IMR-90 (cell line): ENCODE measurements at places on chromosomes 2 and 18.

DNA sequence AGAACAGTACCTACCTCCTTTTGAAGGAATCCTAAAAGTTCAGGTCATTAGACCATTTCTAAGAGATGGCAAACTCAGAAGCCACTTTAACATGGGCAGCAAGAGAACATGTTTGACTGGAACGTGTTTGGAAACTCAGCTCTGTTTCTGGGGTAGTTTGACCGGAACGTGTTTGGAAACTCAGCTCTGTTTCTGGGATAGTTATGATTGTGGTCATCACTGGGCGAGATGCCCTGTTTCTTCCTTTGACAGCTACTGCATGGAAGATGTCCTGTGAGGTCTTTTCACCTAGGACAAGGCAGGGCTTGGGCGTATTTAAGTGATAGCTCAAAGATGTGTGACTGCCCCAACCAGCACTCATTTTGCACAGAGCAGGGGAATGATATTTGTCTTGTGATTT, 19.9 kb upstream of the SERPINB13 start:
- DNase-seq: no peak

DNA sequence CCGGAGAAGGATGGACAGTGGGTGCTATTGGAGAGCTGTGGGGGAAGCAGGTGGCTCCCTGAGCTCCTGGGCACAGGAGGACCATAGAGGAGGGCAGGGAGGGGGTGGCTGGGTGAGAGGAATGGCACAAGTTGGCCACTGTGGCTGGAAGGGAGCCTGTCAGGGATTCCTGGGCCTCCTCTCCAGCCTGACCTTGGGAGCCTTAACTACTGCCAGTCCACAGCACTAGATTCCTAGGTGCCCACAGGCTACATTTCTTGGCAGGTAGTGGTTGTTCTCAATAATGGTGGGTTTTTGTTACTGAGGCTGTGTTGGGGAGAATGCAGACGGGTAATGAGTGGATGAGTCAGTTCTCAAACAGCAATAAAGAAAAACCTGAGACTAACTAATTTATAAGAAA, 26.0 kb downstream of the EFHD1 start:
- DNase-seq: no peak

DNA sequence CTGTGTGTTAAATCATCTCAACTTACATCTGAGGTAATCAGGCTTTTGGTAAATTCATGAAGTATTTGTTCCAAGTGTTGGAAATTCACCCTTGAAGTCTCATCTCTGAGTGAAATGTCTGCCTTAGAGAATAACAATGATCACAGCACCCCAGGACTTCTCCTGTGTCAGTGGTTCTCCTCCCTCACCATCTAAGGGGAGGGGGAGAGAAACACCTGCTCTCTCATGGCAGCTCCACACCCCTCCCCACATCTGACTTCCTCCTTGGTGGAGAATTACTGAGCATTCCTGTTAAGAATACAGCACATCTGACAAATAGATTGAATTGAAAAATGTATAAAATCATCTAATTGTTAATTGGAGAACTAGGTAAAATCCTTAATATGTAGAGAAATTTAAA, 532.1 kb downstream of the RNF144A start:
- no peak for DNase-seq

- no peak for DNase-seq
Measured at GRCh38 chr2:117994729-117995128, 19.1 kb downstream of the CCDC93 start.

- DNase-seq: no peak
Measured at GRCh38 chr2:183740241-183740640, 616.0 kb downstream of the NUP35 start.

DNA sequence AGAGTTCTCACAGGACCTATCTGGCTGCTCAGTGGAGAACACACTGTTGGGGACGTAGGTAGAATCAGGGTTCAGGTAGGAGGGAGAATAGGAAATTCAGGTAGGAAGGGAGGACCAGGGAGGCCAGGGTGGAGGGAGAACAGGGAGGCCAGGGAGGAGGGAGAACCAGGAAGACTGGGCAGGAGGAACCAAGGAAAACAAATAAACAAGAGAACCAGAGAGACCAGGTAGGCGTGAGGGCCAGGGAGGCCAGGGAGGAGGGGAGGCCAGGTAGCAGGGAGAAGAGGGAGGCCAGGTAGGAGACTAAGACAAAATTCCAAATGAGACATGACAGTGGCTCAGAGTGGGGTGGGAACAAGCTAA, 337.6 kb downstream of the EIPR1 start:
- no peak for DNase-seq

GRCh38 chr18:35827275-35827902, 145.1 kb upstream of the RMP24 start:
- no peak for DNase-seq

DNA sequence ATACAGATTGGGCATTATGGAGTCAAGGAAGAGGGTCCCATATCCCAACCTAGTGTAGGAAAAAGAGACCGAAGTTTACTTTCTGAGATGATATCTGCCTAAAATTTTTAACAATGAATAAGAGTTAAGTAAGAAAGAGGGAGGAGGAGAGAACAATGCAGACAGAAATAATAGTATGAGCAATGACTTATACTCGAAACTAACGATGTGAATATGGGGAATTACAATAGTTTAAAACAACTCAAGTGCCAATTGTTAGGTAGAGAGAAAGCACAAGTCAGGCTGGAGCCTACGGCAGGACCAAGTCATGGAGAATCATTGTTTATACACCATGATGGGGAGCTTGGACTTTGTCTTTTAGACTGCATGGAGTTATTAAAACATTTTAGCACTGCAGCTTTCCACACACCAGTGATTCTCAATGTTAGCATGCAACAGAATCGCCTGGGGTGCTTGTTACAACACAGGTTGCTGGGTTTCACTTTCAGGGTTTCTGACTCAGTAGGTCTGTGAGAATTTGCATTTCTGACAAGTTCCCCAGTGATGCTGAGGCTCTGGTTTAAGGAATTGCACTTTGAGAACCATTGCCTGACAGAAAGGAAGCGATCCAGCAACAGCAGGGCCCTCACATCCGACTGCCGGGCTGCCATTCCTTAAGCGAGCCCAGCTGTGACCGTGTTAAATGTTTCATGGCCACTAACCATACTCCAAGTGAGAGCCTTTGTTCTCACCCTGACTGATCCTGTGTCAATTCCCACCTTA, 511.2 kb downstream of the DCDC2C start:
- no peak for DNase-seq

DNA sequence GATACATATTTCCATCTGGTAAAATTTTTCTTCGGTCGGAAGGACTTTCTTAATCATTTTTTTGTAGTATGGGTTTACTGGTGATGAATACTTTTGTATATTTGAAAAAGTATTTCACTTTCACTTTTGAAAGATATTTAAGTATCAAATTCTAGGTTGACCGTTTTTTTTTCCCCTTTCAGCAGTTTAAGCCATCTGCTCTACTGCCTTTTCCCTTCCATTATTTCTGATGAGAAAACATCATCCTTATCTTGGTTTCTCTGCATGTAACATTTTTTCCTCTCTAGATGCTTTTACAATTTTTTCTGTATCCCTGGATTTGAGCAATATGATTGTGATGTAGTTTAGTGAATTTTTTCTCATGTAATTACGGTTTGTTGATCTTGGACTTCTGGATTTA, 87.0 kb downstream of the MTX2 start:
- peak; percentile 0 for DNase-seq

DNA sequence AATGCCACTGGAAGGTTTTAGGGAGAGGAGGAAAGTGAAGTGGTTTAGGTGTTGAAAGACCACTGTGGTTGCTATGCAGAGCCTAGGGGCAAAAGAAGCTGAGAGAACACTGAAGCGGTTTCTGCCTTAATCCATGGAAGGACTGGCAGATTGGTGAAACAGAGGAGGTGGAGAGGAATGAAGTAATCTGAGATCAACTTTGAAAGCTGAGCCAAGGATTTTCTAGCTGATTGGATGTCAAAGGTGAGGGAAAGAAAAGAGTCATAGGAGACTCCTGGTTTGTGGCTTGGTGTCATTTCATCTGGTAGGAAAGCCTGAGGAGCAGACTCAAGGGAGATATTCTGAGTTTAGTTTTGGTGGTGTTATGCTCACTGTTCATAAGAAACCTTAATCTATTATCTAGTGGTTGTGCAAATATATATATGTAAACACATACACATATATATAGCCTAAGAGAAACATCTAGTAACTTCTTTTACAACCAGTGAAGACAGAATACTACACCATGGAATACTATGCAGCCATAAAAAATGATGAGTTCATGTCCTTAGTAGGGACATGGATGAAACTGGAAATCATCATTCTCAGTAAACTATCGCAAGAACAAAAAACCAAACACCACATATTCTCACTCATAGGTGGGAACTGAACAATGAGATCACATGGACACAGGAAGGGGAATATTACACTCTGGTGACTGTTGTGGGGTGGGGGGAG, 134.1 kb upstream of the CREB1 start:
- DNase-seq: peak; percentile 50

DNA sequence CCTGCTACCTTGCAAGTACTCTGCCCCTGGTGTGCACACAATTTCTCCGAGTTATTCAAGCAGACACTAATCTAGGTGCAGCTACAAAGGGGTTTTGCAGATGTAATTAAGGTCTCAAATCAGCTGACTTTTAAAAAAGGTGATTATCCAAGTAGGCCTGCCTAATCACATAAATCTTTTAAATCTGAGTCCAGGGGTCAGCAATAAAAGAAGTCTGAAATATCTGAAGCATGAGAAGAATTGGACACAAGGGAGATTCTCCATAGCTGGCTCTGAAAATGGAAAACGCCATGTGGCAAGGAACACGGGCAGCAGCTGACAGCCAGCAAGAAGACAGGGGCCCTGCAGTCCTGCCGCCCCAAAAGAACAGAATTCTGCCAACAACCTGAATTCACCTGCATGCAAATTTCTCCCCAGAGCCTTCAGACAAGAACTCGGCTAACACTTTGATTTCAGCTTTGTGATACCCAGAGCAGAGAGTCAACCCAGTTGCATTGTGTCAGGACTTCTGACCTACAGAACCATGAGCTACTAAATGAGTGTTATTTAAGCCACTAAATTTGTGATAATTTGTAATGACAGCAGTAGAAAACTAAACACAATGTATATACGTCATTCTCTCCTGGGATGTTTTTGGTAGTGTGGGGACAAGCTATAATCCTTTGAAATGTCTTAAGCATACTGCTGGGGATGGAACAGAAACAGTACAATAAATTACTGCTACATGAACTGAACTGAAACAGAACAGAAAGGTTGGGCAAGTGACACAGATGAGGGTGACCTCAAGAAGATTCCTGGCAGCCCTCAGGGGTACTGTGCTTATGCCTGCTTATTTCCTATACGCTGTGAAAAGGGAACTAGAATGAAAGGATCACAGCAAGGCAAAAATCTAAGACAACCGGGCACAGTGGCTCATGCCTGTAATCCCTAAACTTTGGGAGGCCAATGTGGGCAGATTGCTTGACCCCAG, 3.2 kb downstream of the INO80C start:
- no peak for DNase-seq

DNA sequence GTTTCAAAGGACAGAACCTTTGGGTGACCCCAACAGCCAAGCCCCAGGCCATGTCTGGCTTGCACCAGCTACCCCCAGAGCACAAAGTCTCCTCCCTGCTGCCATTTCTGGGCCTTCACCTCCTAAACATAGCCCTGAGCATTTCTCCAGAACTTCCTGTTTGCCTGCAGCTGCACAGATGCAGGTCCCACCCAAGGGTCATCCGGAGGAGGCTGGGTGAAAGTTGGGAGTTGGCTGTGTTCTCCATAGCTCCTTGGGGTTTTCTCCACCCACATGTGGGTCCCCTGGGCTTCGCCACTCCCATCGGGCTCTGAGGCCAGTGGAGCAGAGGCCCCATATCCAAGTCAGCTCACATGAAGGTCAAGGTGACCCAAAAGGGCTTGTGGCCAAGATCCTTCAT, 4.3 kb downstream of the TNP1 start:
- no peak for DNase-seq

DNA sequence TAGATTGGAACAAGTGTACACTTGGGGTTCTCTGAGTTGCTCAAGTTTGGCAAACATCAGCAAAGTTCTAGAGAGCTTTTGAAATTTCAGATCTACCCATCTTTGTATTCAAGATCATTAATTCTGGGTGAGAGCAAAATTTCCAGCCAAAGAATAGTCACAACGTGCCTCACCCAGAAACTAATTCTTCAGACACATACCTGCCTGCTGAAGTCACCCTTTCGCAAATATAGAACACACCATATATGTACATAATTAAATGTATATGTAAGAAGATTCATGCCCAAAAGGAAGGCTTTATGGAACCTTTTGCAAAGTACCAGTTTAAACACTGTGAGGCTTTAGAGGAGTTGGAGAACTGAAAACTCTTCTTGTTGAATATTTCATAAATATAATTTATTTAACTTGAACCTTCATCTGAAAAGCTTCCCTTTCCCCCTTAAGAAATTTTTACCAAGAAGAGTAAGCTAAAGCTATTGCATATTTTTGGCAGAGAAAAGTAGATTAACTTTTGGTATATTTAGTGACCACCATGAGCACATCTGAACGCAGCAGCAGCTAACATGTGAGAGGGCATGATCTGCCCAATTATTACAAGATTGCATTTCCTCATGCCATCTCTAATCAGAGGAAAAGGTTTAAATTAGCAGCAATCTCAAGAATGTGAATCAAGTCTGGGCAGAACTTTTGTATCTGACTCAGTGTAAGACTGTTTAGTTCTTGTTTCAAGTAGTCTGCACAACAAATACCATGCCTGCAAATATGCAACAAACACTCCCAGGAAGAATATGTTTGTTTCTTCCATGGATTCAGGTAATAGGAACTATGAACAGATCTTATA, 8.2 kb downstream of the RND3 start:
- peak; percentile 60 for DNase-seq

GRCh38 chr2:66446941-66447340, 12.0 kb downstream of the MEIS1 start:
- no peak for DNase-seq

GRCh38 chr18:35662293-35663062, 80.9 kb downstream of the GALNT1 start:
- no peak for DNase-seq

DNA sequence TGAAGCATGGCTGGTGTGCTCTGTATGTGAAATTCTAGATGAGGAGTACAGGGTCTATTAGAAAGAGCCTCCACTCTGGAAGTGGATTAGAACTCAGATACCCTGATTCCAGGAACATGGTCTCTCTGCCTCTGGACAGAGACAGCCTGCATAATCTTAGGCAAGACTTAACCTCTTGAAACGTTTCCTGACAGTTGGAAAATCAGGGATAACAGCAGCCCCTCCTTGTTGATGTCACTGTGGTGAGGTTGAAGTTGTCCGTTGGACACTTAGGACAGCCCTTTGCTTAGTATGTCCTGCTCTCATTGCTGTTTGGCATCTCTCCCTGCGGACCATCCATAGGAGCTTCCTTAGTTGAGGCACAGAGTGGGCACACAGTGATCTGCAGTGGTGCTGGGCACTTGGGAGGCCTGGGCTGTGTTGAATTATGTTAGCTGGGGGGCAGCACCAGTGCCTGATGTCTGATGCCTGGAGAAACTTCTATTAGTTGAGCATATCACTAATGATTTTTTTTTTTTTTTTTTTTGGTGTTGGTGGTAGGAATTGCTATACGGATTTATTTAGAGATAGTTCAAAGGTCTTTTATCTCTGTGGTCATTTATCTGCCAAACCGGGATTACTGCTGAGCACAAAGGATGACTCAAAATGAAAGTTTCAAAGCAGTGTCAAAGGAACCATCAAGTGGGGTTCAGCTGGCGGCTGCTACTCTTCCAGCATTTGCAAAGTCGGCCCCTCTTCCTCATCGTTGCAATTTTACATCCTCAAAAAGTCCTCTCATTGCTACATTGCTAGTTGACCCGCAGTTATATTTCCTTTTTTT, 28.8 kb downstream of the SETBP1 start:
- no peak for DNase-seq
